ENCODE measurements at places on chromosomes 1 and 21.

DNA sequence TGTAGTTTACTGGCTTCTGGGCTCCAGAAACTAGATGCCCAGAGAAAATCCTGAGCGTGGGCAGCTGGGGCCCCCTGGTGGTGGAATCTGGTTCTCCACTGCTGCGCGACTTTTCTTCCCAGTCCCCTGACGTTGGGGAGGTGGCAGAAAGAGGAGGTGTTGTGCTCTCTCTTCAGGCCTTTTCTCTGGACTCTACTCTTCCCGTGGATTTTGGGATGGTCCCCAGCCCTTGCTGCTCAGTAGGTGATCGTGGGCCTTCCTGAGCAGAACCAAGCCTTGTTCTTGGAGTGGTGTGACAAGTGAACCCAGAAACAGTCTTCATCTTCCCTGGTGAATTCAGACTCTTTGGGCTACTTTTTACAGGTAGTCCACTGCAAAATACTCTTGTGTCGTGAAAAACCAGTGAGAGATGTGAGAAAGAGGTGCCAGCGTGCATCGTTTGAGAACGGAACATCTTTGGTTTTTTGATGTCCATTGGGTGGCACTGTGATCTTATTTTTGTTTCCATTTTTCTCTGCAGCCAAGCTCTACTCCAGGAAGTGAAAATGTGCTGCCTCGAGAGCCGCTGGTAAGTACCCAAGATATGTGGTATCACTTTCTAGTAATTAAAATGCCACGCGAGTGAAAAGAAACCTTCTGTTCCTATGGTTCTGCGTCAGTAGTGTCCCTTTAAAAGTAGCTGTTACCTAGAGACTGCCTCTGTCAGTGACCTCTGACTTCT lies 20.2 kb downstream of the PEX14 start:
- peak; percentile 79 for DNase-seq

GRCh38 chr1:47562799-47563198 lies 125.0 kb downstream of the FOXD2 start:
- no peak for DNase-seq

DNA sequence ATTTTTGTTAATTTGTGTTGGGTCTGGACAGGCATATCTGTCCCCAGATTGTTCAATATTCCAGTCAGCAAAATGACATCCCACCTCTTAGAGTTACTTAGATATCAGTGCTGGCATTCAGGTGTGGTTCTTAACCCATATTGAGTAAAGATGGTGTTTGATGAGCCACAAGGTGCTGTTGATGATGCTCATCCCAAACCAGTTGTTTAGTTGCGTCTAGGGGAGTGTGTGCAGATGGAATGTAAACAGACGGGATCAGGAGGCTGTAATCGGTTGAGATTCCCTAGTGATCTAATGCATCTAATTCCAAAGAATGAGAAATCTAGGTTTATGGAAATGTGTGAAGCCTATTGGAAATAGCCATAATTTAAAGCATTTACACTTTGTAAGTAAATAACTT lies 1.1 kb downstream of the HOOK1 start:
- DNase-seq, result no peak

GRCh38 chr1:14875524-14876509 lies 277.3 kb downstream of the KAZN start:
- DNase-seq, result no peak

- DNase-seq, result no peak
These were observed 6.3 kb upstream of the GPR25 start for GRCh38 chr1:200866521-200866920.

- no peak for DNase-seq
These were observed 133.9 kb upstream of the NFIA start for GRCh38 chr1:60948486-60948885.

DNA sequence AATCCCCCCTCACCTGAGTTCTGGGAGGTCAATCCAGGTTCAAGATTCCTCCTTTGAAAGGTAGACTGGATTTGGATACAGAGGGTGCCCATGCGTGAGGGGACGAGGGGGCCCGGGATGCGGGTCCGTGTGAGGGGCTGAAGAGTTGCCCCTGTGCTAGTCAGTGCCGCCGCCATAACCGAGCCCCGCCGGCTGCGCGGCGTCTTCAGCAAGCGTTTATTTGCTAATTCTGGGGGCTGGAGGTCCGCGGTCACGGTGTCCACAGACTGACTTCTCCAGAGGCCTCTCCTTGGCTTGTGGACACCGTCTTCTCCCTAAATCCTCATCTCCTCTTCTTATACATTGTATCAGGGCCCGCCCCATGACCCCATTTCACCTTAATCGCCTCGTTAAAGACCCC lies 20.9 kb upstream of the SAMD11 start:
- DNase-seq, result no peak

DNA sequence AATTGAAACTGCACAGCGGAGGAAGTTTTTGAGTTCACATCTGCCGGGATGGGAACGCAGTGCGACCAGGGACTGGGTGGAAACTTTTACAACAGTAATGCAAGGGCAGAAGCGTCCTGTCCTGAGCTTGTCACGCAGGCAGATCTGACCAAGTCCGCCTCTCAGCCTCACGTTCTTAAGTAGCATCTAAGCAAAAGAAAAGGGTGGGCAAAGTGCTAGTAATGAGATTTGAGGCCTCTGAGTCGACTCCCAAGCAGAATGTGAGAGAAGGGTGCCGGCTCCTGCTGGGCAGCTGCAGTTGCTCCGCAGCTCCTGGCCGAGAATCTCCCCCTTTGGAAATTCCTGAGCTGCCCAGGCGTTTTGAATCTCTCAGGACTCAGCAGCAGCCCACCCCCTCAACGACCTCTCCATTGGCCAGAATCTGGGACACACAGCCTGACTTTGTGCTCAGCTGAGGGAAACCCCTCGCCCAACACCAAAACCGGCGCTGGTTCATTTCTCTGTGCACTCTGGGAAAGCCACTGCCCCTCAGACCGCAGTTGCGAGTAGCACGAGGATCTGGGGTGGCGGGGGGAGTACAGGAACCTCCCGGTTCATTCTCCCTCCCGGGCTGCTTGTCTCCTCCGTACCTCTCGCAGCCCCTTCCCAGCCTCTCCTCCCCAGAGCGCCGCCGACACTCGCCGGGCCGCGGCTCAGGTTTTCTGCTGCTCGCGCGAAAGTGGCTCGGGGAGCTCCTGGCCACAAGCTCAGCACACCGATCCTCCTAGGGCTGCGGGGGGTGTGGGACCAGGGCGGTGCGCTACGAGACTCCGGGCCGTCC lies 913 bp upstream of the S1PR1 start:
- DNase-seq, result peak; percentile 85

DNA sequence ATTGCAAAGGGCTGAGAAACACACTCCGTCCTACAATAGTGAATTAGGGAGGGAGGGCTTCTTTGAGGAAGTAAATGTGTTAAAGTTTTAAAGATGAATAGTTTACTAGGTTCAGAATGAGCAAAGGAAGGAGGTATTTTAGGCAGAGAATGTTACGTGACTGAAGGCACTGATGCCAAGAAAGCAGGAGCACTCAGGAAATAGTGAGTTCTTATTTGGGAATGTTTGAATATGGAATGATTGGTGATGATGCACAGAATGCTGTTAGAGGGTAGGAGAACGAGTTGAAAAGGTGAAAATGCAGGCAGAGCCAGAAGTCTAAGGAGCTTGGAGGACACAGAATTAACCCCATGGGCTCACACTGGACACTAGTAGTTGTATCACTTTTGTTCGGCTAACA lies 108.0 kb downstream of the NRIP1 start:
- DNase-seq, result no peak

DNA sequence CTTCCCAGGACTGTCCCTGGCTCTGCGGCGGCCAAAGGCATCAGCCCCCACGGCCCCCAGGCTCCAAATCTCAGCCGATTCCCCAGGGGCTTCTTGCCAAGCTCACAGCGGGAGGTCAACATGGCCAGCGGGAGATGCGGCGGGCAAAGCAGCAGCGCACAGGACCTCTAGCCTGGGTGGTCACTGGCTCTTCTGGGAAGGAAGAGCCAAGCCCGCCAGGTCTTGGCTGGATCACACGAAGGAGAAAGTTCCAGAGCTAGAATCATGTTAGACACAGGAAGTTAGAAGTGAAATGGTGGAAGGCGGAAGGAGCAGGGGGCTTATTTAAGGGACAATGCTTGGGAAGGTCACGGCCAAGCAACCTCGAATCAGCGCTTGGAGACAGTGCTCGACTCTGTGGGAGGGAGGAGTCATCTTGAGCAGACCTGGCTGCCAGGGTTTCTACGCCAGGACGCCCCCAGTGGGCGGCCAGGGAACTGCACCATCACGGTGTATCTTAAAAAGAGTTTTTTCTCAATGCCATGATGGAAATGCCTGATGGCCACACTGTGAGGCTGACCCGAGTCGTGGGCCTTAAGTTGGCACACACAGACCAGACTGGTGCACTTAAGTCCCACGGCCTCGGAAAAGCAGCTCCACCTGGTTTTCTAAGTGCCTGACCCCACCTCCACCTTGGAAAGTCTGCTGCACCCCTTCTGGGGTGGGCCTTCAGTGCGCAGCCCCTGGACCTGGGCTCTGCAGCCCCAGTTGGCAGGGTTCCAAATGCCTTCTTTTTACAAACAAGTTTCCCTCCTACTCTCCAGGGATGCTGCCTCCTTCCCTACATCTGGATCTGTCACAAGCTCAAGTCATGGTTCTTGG lies 29.3 kb downstream of the SLC66A1 start:
- peak; percentile 70 for DNase-seq

- no peak for DNase-seq
These were observed 32.2 kb downstream of the RNF220 start for GRCh38 chr1:44437107-44437716.

DNA sequence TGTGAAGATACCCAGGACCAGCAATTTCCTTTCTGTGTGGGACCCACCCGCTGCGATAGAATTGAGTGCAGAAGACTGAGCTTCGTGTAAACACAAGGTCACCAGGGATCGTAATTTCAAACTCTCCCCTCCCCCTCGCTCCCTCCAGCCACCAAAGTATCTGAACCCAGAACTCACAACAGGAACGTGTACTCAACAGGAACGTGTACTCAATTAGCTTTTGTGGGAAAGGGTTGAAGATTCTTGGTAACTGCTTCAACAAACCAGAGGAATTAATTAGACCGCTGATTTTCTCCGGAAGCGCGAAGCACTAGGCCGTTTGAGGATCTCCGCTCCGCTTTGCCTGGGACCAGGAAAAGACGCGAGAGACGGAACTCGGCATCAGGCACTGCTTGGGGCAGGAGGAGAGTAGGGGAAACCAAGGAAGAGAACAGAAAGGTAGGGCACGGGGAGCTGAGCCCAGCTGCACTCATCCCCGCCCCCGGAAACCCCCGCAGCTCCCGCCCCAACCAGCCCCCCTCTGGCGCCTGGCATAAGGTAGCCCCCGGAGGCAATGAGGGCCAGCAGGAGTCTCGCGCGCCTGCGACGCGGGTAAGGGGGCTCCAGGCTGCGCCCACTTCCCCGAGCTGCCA lies 453 bp downstream of the DRAM2 start:
- peak; percentile 18 for DNase-seq

- DNase-seq, result no peak
These were observed 23.8 kb upstream of the KCNA10 start for GRCh38 chr1:110542725-110543124.

GRCh38 chr1:56644919-56645676 lies at the start of gene PRKAA2:
TSS of gene PRKAA2 (plus strand) at chr1:56645314. CDS start at chr1:56645388, 74 bp downstream.
- no peak for DNase-seq

DNA sequence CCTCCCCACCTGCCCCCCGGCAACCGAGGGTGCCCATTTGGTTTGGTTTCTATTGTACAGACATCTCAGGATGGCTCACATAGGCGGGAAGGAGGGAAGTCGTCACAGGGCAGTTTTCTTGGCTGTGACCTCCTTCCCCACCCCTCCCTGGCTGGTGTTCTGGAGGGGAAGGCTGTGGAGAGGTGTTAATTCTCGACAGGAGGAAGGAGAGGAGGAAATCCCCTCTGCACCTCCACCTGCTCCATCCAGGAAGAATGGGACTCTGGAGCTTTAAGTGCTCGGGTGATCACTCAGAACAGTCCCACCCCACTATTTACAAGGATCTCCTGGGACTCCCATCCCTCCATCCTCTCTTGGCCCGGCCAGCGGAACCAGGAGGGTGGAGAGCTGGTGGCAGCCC lies 7.6 kb downstream of the MEX3A start:
- no peak for DNase-seq

- no peak for DNase-seq
These were observed 38.9 kb upstream of the AJAP1 start for GRCh38 chr1:4615501-4615900.

DNA sequence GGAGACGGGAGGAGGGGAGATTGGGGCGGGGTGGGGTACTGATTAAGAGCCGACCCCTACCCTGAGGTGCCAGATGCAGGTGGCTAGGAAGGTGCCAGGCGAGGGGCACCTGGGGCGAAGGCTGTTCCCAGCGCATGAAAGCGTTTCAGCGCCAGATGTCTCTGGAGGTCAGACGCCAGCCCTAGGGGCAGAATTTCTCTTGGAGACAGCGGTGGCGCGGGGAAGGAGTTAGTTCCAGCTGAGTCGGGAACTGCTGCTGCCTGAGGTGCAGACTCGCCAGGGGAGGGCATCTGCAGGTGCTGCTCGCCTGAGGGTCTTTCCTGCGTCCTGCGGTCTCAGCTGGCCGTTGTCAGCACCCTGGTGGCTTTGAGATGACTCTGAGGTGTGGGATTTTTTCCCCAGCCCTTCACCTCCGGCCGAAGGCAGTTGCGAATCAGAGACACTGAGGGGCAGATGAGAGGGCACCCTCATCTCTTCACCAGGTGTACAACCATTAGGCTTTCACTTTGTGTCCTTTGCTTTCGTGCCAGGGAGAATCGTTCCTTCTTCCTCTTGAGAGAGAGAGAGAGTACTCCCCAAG lies 539 bp downstream of the CGN start:
- DNase-seq, result no peak

DNA sequence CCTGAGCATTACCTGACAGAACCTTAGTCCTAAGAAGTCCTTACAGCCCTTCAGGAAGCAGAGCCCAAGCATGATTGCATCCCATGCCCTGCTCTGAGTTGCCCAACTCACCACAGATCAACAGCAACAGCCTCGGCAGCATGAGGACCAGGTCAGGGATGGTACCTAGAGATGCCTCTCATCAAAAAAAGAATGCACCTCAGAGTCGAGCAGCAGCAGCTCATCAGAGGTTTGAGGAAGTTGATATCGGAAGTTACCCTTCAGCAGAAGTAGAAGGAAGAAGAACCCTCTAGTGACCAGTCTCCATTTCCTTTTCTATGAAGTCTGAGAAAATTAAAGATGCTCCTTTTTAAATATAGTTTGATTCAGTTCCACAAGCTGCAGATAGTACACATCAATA lies at the start of gene FCRL1:
Gene FCRL1, minus strand, starts transcription at position 225 of the 400 bp plus-strand sequence. Its CDS starts 83 bp downstream, at position 142.
- DNase-seq, result no peak
